Progenitor cell of endocrine pancreas (in vitro differentiated cells): ENCODE measurements at places on chromosomes 7 and 10.

GRCh38 chr10:11728353-11728752 lies 13.8 kb upstream of the ECHDC3 start:
- no peak for DNase-seq

DNA sequence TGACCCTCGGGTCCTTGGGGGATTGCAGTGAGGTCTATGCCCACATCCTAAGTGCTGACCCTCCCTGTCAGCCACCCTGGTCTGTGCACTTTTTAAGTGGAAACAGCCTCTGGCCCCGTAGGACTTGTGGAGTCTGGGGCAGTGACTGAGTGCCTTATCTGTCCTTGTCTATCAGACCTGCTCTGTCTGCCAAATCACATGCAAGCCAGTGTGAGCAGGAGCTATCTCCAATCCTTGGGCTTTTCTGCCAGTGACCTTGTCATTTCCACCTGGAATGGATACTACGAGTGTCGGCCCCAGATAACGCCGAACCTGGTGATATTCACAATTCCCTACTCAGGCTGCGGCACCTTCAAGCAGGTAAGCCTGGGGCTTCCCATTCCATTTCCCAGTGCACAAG lies 62.7 kb downstream of the C10orf120 start:
- no peak for DNase-seq

DNA sequence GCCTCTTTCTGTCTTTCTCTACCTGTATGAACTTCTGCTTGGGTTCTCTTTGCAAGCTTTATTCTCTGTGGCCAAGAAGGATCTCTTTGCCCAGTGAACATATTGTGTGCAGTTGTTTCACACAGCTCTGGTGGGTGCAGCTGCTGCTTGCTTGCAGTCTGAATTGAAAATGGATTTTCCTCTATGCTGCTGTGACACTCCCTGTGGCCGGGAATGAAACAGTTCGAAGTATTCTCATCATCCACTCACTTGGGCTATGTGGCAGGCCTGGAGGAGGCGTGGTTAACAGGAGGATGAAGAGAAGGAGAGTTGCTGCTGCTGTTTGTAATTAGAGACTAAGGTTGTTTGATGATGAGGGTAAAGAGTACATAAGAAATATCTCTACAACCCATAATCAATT lies 28.4 kb upstream of the ITGA8 start:
- DNase-seq, result no peak

DNA sequence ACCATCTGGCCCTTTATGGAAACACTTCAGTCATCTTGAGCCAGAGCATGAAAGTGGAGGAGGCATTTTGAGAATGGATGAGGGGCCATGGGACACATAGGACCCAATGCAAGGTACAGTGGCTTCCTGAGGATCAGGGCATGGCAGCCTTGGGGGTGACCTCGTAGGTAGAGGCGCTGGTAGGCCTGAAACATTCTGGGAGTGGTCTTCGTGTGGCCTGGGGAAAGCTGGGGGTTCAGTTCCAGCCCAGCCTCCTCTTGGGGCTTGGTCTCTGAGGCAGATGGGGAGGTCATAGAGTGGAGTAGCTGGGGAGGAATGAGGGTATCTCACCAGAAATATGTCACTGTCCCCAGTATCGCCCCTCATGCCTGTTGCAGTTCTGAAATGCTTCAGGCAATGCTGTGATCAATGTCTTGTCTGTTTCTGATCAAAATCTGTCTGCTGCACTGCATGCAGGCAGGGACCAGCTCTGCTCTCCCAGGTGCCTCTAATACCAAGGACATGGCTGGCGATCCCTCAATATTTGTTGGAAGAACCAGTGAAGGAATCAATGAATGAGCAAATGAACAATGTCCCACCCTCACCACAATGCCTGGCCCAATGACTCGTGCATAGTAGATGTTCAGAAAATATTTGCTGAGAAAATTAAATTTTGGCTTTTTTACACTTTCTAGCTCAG lies 90.9 kb downstream of the CHST15 start:
- DNase-seq, result no peak

GRCh38 chr7:101586078-101586905 lies 42.8 kb downstream of the MYL10 start:
- DNase-seq, result no peak

DNA sequence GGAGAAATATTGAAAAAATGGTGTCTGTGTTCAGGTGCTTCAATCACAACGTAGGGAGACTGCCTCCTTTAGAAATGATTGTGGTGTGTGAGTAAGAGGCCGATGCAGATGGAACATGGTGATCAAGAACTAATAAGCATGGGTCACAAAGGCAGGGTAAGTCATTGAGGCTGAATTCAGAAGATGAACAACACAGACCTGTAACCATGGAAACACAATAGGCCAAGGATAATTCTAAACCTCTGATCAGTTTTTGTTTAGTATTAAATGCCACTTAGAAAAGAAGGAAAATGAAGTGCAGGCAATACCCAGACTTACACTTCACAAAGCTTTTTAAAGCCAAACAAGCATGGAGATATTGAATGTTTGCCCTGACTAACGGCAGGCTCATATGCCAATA lies 32.8 kb upstream of the TAS2R16 start:
- no peak for DNase-seq

DNA sequence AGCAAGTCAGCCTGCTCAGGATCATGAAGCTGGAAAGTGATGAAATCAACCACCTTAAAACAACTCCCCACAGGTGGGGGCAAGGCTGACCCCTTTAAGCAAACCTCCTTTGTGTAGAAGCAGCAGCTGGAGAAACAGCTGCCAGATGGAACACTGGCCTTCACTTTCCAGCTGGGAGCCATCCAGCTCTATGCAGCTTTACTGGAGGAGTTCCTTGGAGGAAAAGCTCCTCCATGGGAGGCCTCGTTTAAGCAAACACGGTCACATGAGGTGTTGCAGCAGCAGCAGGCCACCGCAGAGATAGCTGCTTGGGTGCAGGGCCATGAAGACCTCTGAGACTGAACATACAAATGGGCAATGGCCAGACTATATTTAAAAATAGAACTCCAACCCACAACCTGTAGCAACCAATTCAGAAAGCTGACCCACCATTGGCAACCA lies 13.0 kb upstream of the DLG5 start:
- no peak for DNase-seq

- DNase-seq, result no peak
Measured at GRCh38 chr10:44458671-44459413, 73.9 kb upstream of the CXCL12 start.

DNA sequence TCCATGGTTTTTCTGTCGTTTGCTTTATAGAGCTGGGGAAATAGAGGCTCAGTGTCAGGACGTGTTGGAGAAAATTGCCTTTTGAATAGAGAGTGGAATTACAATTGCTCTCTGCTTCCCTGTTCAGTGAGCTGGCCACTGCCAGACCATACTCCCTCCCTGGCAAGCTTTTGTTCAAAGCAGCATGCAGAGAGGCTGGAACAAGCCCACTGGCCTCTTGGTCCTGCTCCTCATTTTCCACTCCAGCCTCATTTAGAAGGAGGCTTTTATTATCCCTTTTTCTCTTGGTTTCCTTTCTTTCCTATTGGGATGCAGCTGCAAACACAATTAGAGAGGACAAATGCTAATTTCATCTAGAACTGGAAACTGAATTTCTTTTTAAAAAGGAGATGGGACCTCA lies 302.2 kb upstream of the PODXL start:
- DNase-seq, result no peak

- DNase-seq, result no peak
Measured at GRCh38 chr7:73941836-73942551, 81.0 kb downstream of the TMEM270 start.

- no peak for DNase-seq
Measured at GRCh38 chr7:35003679-35004303, 33.5 kb downstream of the DPY19L1 start.

GRCh38 chr10:88237896-88238614 lies 345.1 kb downstream of the RNLS start:
- DNase-seq, result no peak

DNA sequence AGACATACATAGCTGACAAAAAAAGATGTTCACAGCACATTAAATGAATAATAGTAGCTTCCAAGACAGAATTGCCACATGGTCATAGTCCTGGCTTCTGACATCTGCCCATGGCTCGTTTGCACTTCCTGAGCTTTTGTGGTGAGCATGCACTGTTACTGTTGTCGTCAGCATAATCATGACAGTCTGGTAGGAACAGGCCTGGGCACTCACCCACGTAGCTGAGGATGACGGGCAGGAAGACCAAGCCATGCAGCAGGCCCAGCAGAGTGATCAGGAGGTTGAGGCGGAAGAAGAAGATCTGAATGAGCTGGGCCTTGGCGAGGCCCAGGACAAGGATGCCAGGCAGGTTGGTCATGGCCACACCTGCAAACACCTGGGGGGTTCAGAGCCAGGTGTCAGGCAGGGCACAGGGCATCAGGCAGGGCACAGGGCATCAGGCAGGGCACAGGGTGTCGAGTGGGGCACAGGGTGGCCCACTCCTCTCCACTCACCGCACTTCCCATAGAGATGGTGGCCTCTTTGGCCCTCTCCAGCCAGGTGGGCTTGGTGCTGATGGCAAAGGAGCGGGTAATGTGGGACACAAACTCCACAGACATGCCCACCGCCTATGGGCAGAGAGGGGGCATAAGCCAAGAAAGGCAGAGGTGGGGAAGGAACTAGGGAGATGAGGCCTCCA lies 25.3 kb upstream of the NUDCD3 start:
- DNase-seq, result no peak

GRCh38 chr7:1964913-1965578 lies 267.7 kb downstream of the MAD1L1 start:
- DNase-seq, result no peak

DNA sequence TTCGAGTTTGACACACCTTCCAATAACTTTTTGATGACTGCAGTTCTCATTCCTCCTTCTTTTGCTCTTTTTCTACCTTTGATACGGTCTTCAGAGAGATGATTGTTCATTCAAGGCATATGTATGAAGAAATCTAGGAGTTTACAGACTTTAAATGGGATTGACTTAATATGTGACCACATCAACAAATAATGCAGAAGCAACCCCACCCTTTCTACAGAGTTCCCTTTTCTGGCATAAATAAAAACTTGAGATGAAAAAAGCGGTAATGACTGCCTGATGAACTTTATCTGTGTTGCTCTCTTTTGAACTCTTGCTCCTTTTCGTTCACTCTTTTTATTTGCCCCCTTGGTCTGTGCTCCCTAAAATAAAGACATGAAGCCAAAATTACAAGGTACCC lies 161.7 kb downstream of the C7orf25 start:
- no peak for DNase-seq

DNA sequence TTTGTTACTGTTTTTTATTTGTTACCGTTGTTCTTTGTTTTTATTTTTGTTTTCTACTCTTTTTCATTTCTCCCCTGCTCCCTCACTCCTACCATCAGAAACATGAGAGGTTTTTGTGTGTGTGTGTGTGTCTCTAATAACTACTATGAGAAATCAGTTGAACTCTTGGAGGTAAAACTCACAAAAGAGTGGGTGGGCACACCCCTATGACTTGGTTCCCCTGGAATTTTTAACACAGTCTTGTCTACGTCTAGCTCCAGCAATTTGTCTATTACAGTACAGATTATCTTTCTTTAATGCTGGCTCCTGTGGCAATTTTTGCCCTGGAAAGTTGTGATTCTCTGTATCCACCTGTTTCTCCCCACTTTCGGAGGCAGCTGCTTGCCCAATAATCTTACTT lies 56.2 kb downstream of the AOAH start:
- no peak for DNase-seq

- DNase-seq, result no peak
Measured at GRCh38 chr7:155685791-155686160, 41.3 kb downstream of the RBM33 start.

GRCh38 chr10:98267894-98268693 lies at the start of gene LOXL4:
Gene LOXL4 (minus strand): TSS chr10:98268194. CDS start chr10:98263019, 5,175 bp downstream.
- DNase-seq, result no peak

DNA sequence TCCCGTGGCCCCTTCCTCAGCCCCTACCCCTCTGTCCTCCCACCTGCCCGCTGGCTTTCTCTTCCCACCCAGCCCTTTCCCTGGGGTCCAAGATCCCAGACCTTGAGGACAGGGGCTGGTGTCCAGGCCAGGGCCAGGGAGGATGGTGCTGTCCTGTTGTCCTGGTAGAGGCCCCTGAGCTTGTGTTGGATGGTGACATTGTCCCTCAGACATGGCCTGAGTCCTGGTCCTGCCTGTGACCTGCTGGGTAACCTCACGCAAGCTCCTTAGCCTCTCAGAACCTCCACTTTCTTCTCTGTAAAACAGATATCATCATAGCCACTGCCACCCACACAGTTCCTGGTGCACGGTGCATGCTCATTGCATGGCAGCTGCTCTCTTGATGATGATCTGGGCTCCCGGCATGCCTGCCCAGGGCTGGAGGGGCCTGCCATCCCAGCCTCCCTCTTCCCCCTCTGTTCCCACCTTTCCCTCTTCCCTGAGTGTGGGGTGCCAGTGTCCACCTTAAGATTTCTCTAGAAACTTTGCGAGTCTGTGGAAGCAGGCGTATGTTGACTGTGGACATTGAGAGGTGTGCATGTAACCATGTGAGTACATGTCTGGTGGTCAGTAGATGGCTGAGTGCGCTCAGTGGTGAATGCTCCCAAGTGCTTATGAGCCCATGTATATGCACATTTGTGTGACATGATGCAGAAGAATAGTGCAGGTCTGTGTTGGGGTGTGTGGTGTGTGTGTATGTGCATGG lies 60.4 kb downstream of the NEURL1 start:
- no peak for DNase-seq

GRCh38 chr7:99473315-99473596 lies 566 bp downstream of the ZNF789 start:
- no peak for DNase-seq

DNA sequence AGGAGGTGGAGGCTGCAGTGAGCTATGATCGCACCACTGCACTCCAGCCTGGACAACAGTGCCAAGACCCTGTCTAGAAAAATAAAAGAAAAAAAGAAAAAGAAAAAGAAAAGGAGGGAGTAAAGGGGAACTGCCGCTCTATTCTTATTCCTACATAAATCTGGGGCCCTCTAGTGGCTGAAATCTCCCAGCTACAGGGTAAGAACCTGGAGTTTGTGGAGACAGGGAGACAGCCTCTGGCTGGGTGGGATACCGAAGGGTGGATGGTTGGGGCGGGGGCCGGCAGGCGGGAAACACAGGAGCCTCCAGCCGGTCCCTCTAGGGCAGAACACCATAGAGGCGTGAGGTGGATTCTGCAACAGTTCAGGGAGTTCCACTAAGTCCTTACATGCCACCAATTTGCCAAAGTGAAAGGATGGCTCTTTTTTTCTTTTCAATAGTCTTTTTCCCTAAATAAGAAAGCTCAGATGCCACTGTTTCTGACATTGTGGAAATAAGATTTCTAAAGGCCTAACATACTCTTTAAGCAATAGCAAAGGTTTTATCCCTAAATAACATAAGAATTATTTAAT lies 117.3 kb downstream of the SVIL start:
- no peak for DNase-seq

GRCh38 chr10:132543916-132544743 lies 6.5 kb downstream of the INPP5A start:
- DNase-seq, result no peak

DNA sequence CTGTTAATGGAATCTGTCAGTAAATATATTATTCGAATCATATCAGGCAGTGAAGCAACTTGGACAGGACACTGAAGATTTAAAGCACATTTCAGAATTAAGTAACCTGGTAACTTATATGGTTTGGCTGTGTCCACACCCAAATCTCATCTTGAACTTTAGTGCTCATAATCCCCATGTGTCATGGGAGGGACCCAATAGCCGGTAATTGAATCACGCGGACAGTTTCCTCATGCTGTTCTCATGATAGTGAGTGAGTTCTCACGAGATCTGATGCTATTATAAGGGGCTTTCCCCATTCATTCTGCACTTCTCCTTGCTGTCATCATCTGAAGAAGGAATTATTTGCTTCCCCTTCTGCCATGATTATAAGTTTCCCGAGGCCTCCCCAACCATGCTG lies 83.2 kb upstream of the COL1A2 start:
- DNase-seq, result no peak

GRCh38 chr10:31625566-31625965 lies 303.1 kb downstream of the ARHGAP12 start:
- DNase-seq, result no peak
